ENCODE measurements at places on chromosomes 5 and 9.

GRCh38 chr9:126294331-126295081 is 32.1 kb upstream of the MVB12B start:
- DNase-seq = no peak

DNA sequence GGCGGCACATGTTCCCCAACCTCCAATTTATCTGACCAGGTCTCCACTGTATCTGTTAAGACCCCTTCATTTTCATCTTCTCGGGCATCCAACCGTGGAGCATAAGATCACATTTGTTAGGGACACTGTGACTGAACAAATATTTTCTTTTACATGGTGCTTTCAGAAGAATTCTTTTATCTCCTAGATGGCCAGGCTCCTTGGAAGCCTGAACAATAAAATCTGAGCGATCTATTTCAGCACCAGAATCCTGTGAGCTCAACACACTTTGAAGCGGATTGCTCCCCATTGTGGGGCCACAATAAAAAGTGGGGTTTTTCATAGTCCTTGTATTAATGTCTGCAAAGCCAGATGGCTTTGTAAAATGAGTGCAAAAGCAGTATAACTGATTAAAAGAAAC is 273.7 kb downstream of the CD180 start:
- no peak for DNase-seq

DNA sequence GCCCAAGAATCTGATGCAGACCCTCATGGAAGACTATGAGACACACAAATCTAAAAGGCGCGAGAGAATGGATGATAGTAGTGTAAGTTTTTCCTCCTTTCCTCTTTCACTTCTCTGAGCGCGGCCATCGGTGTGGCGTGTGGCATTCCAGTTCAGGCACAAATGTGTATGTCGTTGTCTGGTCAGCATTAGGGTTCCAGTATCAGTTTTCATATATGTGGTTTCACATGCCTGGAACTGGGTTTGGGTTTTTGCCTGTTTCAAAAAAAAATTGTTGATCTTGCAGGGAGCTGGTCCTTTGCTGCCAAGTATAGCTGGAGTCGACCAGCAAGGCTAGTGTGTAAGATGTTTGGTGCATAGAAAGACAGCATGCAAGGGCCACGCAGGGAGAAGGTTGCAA is 51.5 kb downstream of the C9orf152 start:
- no peak for DNase-seq

- DNase-seq = no peak
Observed at GRCh38 chr5:143226361-143226760, 177.1 kb downstream of the NR3C1 start.

- no peak for DNase-seq
Observed at GRCh38 chr9:109286571-109286977, 34.3 kb downstream of the EPB41L4B start.

- DNase-seq = no peak
Observed at GRCh38 chr9:8186560-8186959, 387.0 kb upstream of the DMAC1 start.

DNA sequence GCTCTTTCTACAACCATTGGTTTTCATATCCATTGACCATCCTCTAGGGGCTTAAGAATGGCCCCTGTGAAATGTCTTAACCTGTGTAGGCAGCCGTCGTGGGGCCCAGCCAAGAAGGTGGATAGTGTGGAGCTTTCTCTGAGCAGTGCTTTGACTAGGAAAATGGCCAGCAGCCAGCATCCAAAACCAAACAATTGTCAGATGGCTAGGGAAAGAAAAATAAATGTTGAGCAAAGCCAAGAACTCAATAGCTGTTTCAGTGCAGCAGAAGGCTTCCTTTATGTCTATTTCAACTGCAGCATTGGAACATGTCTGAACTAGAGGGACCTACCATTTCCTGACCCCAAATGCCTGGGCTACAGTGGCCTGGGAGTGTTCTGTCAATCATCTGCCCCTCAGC is 374.9 kb downstream of the TLE4 start:
- DNase-seq = no peak

GRCh38 chr5:174172152-174172551 is 126.6 kb downstream of the NSG2 start:
- no peak for DNase-seq

DNA sequence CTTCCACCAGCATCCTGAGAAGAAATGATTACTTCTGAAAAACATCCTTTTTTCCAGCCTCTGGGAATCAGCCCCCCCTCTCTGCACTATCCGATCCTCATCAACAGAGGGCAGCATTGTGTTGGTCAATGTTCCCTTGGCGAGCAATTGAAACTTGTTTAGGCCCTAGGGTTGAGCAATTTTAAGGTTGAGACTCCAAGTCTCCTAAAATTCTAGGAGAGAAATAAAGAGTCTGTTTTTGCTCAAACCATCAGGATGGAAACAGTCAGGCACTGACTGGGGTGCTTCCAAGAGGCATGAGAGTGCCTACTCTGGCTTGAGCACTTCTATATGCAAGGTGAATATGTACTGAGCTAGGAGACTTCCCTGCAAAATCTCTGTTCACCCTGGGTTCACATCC is 12.4 kb upstream of the CYFIP2 start:
- DNase-seq = no peak

- DNase-seq = peak; percentile 39
Observed at GRCh38 chr5:81749561-81750307, 1.2 kb downstream of the SSBP2 start.

DNA sequence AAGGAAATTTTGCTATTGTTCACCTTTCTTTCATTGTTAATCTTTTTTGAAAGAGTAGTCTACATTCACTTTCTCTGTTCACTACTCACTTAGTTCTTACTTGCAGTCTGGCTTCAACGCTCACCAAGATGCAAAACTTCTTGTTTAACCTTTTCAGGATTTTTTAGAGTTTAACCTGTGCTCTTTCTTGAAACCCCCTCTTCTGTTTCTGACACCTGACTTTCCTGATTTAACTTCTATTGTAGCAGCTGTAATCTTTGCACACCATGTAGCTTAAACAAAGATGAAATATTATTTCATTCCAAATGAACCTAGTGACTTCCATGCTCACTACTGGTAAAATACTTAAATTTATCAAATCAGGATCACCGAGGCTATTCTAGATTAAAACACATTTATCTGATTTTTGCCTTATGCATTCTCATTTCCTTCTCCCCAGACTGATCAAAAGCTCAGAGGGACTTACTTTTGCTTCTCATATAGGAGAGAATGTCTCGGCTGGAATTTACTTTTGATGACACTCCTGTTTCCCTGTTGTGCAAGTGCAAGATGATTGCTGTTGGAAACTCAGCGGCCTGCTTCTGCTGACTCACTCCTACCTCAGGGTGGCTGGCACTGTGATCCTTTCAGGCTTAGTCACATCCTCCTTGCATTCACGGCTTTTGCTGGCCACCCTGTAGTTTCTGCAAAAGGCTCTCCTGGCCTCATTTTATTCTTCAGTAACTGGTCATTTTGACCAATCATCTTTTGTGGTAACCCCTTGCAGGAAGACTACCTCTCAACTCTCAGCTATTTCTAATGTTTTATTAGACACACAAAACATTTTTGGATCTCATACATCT is 109.3 kb upstream of the IFNE start:
- peak; percentile 41 for DNase-seq

DNA sequence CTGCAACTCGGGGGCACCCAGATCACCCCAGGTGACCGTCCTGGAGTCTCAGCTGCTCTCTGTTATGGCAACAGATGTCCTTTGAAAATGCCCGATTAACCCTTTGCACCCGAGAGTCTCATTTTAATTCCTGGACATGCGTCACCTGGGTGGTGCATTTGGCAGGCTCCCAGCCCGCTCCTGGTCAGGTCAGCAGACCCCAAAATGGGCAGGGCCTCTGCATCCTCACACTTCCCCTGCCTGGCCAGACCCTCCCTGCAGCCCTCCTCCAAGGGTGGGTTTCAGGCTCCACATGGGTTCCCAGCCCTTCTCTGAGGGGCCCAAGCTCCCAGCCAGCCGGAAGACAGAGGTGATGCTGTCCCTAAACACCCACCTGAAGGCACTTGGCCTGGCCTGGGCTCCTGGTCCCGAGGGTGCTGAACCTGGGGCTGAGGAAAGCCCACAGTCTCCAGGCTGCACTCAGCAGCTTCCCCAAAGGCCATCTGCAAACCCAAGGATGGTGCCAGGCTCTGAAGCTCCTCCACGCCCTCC is 69.4 kb downstream of the PSMB7 start:
- DNase-seq = no peak

DNA sequence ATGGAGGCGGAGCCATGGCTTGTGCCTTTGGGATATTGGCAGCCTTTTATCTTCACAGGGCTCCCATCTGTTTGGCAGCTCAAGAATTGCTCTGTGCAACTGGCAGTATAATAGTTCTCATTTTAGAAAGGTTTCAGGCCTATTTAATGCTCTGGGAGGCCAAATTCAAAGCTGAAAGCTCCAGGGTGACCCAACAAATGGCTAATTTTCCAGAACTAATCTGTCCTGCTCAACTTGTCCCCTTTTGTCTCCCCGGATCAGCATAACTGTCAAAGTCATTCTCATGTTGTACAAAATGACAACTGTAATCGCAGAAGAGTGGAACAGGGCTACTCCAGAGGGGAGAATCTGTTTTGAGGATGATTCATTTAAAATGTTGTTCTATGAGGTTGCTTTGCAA is 52.6 kb upstream of the CXCL14 start:
- no peak for DNase-seq

GRCh38 chr9:87515006-87515405 is 17.3 kb downstream of the DAPK1 start:
- DNase-seq = no peak

DNA sequence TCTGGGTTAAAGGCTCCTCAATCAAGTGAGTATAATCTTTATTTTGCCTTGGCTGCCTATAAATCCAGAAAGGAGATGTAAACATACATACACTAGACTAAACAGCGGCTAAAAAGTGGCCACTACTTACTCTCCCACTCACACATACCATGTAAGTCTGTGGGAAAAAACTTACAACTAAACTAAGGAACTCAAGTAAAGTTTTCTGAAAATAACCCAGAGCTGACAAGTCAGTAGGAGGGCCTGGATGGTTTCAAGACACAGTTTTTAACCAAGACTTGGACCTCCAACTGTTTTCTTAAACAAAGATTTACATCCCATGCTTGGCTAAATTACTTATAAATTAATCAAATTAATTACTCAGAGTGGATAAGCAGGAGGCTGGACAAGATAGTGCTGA is 64.5 kb downstream of the CEP120 start:
- no peak for DNase-seq

- DNase-seq = no peak
Observed at GRCh38 chr9:129596541-129597331, 24.2 kb downstream of the C9orf50 start.

DNA sequence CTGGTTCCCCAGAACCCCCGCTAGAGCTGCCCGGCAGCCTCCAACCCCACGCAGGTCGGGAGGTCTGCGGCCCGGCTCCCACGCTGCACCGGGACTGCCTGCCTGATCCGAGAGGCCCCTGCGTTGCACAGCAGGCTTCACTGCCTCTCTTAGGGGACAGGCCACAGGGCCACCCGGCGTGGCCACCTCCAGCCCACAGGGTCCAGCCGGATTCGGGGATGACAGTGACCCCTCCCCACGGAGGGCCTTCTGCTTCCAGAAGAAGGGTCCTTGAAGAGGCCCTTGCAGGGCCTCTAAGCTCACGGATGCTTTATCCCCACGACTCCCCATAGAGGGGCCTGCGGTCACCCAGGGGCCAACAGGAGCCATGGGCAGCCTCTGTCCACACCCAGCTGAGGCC is 66.1 kb upstream of the PPP1R26 start:
- no peak for DNase-seq

GRCh38 chr9:35882263-35882848 is 12.2 kb upstream of the OR13J1 start:
- peak; percentile 83 for DNase-seq

- DNase-seq = no peak
Observed at GRCh38 chr5:88049737-88050136, 218.9 kb downstream of the TMEM161B start.

GRCh38 chr5:68839019-68839552 is 254.7 kb upstream of the SLC30A5 start:
- DNase-seq = no peak

- DNase-seq = no peak
Observed at GRCh38 chr5:179153921-179154345, 93.8 kb downstream of the ZNF354C start.

GRCh38 chr9:132114102-132114707 is 34.5 kb upstream of the MED27 start:
- DNase-seq = peak; percentile 29

All from stimulated activated CD4-positive, alpha-beta T cell treated with anti-CD3 and anti-CD28 coated beads, Interleukin-12 subunit alpha, Interleukin-12 subunit beta, amount 100 ng/mL, for 4 hours (primary cell).